Stimulated activated CD8-positive, alpha-beta memory T cell treated with anti-CD3 and anti-CD28 coated beads, Interleukin-15, amount 100 ng/mL, for 4 hours (primary cell): ENCODE measurements at places on chromosomes 11 and 22.

GRCh38 chr11:123581651-123582399, 72.6 kb downstream of the SCN3B start:
- no peak for DNase-seq

- no peak for DNase-seq
Measured at GRCh38 chr11:95485115-95485900, 254.3 kb upstream of the SESN3 start.

DNA sequence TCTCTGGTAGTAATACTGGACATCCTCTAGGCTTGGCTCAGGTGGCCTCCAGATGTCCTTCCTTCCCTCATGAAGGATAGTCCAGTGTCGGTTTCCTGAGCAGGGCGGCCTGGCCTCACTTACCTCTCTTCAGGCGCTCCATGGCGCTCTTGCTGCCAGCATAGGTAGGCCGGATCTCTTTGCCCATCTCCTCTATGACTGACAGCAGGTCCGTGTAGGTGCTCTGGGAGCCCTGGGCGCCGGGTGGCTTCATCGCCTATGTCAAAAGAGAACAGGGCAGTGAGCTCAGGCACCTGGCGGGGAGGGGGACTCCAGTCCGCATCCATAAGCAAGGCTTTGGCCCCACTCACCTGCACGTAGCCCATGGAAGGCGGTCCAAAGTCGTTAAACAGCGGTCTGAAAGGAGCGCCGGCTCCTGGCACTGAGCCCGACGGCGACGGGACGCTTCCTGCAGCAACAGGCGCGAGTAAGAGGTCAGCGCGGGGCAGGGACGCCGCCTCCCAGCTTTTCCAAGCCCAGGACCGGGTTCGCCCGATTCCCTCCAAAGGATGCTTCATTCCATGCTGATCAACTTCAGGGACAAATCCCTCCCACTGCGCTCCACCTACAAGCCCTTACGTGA, 609 bp downstream of the CDK2AP2 start:
- no peak for DNase-seq

GRCh38 chr11:133844217-133844616, 1.1 kb downstream of the SPATA19 start:
- DNase-seq = no peak

GRCh38 chr22:45639747-45640102, 31.9 kb upstream of the ATXN10 start:
- no peak for DNase-seq

DNA sequence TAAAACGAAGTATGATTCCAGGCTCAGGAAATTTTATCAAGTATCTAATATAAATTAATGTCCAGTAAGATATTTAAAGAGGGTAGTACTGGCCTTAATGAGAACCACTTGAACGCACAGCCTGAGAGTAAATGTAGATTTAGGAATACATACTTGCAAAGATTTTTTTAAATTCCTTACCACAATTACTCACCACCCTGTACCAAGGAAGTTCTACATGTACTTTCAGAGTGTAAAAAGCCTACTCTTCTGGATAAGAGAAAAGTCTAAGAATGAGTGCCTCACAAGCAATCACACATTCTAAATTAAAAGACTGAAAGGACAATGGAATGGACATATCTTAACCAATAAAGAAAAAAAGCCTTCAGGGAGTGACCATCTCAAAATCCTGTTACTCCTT, 697.4 kb downstream of the DLG2 start:
- DNase-seq = no peak

GRCh38 chr11:77199137-77199745, 71.2 kb downstream of the MYO7A start:
- DNase-seq = no peak

- DNase-seq = no peak
Measured at GRCh38 chr11:121538054-121538453, 85.3 kb upstream of the SORL1-AS1 start.

- DNase-seq = no peak
Measured at GRCh38 chr11:66617155-66617834, 865 bp downstream of the RBM14 start.

- no peak for DNase-seq
Measured at GRCh38 chr22:19656541-19657251, 57.6 kb upstream of the SEPTIN5 start.

- DNase-seq = no peak
Measured at GRCh38 chr22:41668971-41669911, 19.4 kb downstream of the SNU13 start.

GRCh38 chr11:62069986-62070919, 53.6 kb upstream of the INCENP start:
- DNase-seq = no peak

GRCh38 chr11:72085621-72086351, 5.1 kb downstream of the LRRC51 start:
- no peak for DNase-seq

GRCh38 chr11:94782446-94782845, 14.3 kb downstream of the AMOTL1 start:
- no peak for DNase-seq

DNA sequence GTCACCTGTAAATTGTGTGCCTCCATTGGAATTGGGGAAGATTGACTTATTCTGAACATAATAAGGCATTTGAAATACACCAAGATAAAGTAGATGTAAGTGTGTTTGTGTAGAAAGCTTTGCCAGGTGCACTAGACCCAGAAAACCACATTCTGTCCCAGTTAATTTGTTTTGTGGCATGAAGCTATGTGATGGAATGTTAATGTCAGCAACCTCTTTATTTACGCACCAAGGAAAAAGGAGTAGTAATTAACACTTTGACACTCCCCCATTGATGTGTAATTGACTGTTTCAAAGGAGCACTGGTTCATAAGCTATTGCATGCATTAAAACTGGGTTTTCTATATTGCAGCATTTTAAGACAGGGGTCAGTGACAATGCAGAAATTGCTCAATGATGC, 14.3 kb downstream of the EIF3M start:
- DNase-seq = no peak

DNA sequence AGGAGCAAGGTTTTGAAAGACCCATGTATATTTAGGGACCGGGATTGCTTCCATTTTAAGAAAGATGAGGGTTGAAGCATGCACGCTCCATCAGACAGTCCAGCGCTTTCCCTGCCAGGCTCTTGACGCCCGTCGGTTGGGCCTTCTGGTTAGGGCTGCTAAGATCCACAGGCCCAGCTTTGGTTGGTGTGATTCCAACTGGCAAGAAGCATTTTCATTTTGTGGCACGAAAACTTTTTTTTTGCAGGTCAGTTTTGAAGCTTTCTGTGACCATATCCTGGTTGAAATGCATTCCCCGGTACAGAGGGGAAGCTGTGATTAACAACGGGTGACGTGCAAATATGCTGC, 34.3 kb upstream of the MPPED1 start:
- no peak for DNase-seq

DNA sequence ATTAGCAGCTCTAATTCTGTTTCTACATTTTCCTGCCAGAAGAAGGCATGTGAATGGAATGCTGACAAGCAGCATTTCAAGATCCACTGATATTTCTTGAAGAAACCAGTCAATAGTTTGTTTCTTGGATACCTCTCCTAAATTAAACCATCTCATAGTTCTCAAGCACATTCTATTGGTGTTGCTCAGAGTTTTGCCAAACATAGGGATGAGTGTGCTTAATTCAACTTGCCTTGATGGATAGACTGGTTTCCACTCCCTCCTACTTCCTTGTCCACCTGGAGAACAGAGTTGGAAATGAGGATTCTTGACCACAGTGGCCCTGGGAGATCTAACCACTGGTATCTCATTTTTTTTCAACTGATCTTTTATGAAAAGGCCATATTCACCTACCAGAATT, 29.8 kb upstream of the DDX10 start:
- DNase-seq = no peak

DNA sequence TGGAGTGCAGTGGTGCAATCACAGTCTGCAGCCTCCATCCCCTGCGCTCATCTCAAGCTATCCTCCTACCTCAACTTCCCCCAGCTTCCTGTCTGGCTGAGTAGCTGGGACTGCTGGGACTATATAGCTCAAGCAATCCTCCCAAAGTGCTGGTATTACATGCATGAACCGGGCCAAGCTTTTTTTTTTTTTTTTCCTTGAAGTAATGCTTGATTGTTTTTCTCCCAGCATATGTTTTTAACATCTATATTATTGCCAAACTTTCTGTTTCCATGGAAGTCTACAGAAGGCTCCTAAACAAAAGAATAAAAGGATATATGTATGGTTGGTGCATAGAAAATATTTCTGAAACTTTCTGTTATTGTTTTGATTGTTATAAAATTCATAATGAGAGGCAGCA, 853.6 kb downstream of the KCNA4 start:
- no peak for DNase-seq

GRCh38 chr11:134578807-134579723, 167.0 kb upstream of the B3GAT1 start:
- no peak for DNase-seq

DNA sequence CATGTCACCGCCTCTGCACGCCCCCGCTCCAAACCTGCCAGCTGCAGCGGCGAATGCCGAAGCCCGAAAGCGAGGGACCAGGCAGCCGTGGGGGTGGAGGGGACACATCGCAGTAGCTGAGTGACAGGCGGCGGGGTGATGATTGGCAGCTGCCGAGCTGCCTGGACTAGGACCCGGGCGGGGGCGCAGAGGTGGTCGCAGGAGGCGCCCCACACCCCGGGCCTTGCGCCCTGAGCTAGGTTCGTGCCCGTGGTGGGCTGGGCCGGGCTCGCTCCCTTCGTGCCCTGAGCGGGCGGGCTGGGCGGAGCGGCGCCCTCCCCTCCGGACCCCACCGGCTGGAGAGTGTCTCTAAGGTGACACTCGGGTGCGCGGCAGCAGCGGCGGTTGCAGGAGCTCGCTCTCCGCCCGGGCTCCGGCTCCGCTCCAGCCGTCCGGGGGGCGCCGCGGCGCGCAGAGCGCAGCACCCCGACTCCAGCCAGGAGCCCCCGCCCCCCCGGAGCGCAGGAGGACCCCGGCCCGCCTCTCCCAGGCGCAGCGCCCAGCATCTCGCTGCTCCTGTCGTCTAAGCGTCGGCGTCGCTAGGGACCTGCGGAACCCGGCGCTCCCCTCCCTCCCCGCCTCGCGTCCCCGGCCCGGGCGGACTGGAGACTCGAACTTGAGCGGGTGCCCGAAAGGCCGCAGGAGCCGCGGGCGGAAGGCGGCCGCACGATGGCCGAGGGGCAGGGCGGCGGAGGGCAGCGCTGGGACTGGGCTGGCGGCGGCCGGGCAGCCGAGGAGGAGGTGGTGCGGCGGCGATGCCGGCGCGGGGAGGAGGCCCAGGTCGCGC, 14.5 kb upstream of the DGKZ start:
- peak; percentile 60 for DNase-seq

GRCh38 chr11:27902981-27903624, 202.8 kb upstream of the BDNF start:
- no peak for DNase-seq

DNA sequence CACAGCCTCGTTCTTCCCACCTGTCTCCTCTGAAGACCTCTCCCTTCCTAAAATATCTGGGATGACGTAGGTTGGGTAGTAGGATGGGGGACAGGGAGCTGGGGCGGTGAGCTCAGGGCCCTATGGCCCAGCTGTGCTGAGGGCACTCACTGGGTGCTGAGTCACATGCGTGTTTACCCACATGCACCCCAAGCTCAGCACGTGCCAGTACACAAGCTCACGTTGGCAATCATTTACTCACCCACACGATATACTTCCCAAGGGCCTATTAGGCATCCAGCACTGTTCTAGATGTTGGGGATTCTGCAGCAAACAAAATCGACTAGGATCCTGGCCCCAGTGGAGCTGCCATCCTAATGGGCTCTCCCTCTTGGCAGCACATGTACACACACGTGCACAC, 28.7 kb downstream of the ARAP1 start:
- DNase-seq = no peak

DNA sequence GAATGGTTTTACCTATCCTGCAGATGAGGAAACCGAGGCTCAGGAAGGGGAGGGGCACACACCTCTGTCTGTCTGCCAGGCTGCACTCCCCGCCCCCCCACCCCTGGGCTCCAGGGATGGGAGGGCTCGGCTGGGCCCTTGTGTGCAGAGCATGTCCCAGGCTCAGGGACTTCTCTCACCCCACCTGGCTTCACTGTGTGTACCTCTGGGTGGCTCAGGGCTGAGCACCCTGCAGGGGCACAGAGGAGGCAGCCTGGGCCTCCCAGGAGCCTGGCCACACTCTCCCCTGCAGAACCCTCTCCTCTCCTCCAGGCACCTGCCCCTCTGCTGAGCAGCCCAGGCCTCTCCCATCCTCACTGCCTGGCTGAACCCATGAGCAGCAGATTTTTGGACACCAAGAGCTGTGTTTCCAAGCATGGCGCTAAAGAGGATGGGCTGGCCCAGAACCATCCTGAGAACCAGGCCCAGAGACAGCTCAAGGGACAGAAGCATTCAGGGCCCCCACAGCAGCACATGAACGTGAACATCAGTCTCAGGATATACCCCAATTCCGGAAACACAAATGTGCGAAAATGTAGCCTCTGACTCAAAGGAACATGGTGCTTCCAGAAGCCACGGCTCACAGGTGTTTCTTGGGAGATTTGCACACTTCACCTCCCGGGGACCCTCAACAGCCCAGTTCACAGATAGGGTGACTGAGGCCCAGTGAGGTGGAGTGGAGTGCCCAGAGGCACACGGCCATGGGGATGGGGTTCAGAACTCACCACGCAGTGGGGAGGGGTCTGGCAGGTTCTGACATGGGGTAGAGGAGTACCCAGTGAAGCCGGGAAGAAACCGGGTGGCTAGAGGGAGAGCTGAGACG, 10.5 kb downstream of the EMID1 start:
- no peak for DNase-seq

- no peak for DNase-seq
Measured at GRCh38 chr11:22491555-22492225, 133.9 kb downstream of the FANCF start.

DNA sequence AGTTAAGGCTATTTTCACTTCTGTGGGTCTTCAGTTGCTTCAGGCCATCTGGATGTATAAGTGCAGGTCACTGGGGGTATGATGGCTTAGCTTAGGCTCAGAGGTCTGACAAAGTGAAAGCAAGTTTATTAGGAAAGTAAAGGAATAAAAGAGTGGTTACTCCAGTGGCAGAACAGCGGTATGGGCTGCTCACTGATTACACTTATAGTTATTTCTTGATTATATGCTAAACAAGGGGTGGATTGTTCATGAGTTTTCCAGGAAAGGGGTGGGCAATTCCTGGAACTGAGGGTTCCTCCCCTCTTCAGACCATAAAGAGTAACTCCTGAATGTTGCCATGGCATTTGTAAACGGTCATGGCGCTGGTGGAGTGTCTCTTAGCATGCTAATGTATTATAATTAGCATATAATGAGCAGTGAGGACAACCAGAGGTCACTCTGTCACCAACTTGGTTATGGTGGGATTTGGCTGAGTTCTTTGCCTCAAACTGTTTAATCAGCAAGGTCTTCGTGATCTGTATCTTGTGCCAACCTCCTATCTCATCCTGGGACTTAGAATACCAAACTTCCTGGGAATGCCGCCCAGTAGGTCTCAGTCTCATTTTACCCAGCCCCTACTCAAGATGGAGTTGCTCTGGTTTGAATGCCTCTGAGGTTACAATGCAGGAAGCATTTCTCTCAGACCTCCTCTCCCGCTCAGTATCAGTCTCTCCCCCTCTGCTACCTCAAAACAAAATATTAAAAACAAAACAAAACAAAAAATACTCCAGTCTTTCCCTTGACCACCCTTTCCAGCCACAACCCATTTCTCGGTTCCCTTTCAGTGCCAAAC, 106.6 kb upstream of the SLC22A12 start:
- no peak for DNase-seq

GRCh38 chr11:26062660-26063059, 269.3 kb upstream of the ANO3 start:
- no peak for DNase-seq
